ENCODE measurements at places on chromosomes 5 and 9.
A peak's percentile ranks its signal among the peaks of the same experiment; 100 is the strongest.

- no peak for DNase-seq
Measured at GRCh38 chr9:133783331-133783731, 45.2 kb upstream of the SARDH start.

GRCh38 chr9:14693251-14693861 is at the start of gene ZDHHC21:
Gene ZDHHC21, minus strand, starts transcription at chr9:14693432. Its CDS starts 19,092 bp downstream, at chr9:14674340.
- DNase-seq: peak; percentile 76

GRCh38 chr5:95445995-95446394 is 54.8 kb downstream of the FAM81B start:
- DNase-seq: no peak

DNA sequence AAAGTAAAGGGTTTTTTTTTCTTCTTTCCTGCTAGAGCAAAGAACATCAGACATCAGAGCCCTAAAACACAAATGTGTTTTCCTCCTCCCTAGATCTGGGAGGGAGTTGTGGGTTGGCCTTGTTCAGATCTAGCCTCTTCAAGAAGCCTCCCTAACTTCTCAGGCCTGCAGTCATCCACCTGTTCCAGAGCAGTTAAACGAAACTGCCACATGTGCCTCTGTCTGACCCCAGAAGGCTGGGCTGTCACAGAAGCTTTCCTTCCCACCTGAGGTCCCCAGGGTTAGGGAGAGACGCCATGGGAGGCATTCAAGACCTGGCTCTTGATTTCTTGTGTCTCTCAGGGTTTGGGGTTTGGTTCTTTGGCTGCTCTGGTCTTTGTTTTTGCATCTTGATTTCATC is 87.0 kb downstream of the DAB2IP start:
- DNase-seq: no peak

DNA sequence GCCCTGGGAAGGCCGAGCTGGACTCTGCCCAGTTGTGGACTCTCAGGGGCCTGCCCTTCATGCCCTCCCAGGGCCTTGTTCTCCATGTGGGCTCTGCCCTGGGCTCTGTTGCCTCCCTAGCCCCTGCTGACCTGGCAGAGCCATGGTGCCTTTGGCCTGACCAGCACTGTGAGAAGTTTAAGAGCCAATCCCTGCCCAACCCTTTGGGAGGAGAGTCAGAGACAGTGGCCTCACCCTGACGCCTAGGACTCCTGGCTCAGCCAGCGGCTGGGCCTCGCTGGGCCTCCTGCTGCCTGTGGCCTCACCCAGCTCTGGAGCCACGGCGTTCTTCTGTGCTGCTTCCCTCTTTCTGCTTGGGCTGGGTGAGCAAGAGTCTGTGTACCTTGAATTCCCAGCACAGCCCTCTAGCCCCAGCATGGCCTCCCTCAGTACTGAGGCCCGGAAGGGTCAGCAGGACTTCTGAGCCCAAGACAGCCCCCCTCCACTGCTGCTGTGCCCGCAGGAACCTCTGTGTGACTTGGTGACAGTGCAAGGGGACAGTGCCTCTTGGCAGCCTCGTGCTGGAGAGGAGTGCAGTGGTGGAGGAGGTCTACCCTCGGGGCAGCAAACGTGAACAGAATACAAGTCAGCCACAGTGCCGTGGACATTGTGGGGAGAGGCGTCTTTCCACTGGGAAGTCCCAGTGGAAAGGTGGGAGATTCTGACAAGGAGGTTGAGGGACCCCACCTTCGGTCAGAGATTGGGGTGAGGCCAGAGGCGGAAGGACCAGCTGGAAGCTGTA is 97.4 kb downstream of the CACNA1B start:
- DNase-seq: no peak

DNA sequence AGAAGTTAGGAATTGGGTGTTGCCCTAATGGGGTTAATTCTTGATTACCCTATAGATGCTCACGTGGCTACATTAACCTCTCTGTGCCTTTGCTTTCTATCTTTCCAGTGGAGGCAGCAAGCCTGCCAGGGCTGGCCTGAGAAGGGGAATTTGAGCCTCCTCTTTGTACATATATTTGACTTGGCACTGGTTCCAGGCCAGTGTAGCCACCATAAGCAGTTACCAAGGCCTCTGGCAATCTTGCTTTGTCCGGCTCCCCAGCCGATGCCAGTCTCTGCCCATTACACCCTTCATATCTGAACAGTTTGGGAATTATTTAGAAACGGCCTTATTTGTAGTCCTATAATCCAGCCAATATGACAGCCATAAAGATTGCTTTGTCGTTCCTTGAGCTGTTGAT is 58.6 kb upstream of the PPARGC1B start:
- no peak for DNase-seq

DNA sequence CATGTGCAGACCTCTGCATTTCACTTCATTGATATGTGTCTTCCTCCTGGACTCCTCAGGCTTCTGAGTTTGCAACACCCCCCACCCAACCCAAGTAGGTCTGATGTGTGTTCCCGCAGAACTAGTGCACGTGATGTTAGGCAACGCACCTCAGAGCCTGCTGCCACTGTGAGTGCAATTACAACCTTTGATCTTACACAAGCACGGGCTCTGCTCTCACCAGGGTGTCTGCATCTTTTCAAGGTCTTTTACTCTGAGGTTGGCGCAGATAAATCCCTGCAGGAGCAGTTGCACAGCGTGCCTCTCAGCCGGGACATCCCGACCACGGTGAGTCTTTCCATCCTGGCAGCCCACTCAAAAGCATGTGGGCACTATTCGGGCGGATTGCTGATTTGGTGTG is 80.1 kb downstream of the EGFLAM start:
- DNase-seq: no peak

DNA sequence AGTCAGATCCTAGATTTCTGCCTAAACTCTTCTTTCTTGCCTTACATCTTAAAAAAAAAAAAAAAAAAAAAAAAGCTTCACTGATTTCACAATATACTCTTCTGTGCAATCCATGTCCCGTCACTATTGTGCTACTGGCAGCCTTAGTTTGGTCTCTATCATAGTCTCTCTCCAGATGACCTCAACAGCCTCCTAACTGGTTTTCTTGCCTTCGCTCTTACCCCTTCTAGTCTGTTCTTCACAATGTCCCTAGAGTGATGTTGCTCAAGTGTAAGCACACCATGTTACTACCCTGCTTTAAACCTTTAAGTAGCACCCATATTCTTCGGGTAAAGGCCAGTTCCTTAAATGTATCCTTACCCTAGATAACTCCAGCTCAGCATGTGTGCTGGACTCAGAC is 25.8 kb downstream of the CD180 start:
- peak; percentile 63 for DNase-seq

- no peak for DNase-seq
Measured at GRCh38 chr5:140481758-140482157, 65.7 kb upstream of the EIF4EBP3 start.

DNA sequence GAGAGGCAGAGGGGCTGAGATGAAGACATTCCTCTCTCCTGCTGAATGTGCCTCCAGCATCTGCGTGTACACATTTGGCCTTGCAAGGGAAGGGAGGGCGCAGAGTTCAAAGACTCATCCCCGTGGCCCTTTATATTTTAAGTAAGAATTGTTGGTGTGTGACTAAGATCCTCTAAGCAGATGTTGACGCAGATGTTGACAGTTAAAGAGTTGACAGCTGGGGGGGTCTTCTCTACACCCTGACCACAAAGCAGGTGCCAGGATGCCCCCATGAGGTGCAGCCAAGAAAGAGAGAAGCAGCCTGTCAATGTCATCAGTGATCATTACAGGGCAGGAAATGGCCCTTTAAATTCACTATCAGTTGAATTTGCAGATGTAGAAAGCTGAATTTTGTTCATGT is 262.9 kb downstream of the IRX1 start:
- no peak for DNase-seq

DNA sequence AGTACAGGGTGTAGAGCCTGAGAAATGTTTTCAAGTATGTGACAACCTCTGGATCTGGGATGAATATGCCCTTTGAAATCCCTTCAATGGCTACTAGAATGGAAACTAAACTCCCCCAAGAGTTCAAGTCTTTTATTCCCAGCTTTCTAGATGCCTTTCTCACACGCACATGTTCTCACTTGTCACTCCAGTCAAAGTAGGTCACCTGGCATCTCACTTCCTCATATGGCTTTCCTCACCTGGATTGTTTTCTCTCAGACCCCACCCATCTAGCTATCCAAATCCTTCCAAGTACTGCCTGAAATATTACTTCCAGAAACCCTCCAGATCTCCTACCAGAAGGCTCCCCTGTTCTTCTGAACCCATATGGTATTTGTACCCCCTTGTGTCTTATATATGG is 615.4 kb upstream of the KLF4 start:
- no peak for DNase-seq

DNA sequence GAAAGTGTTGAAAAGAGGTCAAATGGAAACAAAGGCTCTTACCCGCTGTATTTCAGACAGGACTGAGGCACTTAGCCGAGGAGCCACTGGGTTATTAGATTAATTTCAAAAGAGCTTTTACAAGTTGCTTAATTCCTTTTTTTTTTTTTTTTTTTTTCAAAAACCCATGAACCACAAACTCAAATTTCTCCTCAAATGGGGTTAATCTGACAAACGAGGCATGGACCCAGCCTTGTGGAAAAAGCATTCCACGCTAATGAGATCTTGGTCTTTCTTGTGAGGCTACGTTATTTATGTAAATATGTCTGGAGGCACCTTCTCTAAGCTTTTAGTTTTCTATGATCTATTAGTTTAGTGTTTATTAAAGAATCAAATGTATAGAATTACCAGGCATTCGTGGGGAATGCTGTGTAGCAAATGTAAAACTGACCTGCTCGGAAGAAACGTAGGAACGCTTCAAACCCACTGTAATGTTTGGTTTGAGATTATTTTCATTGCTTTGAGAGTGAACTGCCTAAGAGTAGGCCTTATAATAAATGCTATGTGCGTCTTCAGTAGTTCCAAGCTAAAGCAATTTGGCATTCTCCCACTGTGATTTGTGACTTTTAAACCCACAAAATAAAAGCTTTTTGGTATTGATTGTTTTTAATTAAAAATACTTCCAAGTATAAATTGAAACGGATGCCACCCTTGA is 134.7 kb downstream of the CDH6 start:
- DNase-seq: no peak

DNA sequence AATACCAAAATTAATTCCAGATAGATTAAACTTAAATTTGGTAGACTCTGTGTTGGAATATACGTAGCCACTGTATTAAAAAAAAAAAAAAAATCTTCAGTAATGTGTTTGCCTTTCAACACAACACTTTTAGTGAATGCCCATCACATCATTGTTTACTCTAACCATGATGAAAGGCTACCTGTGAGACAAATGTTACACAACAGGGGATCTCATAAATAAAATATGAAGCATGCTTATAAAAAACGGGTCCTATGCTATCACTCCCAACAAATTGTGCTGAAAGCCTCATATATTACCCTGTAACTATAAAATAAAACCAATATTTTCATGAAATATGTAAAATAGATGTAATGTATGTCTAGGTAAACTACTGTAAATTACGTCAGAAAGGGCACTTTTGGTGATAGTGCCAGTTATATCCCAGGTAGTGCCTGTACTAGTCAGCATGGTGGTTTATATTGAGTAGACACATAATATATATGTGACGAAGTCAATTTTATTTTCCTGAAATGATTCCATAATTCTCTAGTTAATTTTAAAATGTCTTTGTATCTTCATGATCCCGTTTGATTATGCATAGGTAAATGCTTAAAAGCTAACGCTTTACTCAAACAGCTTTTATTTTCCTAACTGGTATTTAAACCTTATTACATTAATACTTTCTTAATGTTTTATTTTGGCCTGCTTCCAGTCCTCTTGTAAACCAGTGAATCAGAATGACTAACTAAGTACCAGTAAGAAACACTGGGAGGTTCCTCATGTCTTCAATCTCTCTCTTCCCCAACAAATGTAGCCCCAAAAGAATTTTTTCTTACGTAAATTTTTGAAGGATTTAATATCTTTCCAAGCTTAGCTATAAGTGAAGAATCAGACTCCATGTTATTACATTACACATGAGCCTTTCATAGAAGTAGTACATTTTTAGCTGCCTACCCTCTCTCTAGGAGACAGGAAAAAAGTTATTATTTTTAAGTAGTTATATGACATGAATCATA is 420.3 kb downstream of the GABRG2 start:
- DNase-seq: no peak

DNA sequence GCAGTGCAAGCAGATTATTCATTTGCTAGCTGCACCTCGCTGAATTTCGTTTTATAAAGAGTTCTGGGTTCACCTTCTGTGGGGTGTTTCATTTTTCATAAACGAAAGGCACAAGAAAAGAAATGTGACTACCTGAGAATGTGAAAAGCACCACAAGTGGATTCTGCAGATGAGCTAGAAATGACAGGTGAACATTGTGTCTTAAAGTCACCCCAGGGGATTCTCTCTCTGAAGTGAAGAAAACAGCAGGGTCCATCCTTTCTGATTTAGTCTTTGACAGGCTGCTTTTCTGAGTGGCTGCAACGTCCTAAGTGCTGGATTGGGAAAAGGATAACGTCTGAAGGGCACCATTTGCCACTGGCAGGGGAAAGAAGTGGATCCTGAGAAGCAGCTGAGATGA is 469.3 kb downstream of the SPATA31D1 start:
- DNase-seq: no peak

- no peak for DNase-seq
Measured at GRCh38 chr5:150618588-150619281, 21.7 kb upstream of the SYNPO start.

DNA sequence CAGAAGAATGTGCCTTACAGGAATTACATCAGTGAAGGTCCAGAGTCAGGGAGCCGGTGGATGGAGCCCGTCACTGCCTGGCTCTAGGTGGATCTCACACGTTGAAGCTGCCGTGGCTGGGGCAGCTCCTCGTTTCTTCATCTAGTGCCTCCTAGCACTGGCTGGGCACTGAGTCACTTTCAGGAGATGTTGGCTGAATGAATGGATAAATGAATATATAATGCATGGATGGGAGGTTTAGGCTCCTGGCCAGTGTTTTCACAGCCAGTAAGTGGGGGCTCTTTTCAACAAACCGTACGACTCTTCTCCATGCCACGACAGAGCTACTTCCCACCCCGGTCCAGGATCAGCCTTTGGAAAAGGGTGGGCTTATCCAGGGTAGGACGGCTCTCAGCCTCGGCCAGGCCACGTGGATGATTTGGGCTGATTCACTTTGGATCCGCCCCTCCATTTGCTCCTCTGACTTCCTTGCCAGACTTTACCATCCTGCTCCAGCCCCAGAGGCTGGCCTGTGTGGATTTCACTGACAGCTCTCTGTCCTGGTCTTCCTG is 1.3 kb upstream of the SH3PXD2B start:
- no peak for DNase-seq

Measured in inflammatory macrophage treated with lipopolysaccharide for 4 hours (primary cell).